ENCODE measurements at places on chromosomes 11 and 22.

DNA sequence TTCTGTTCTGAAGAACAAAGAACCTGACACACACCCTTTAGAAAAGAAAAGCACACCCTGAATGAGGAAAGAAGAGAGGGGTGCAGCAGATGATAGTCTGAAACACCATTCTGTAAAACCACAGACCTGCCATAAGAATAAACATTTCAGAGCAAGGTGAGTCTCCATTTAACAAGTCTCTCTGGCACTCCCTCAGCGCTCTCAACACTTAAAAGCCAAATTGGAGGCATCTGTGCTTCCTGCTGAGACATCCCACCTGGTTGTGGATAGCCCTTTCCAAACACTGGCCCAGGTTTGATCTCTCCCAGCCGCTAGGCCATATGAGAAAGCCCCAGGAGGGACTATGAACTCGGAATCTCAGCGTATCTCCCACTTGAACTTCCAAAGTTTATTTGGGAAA is 36.3 kb downstream of the ETS1 start:
- DNase-seq = no peak

GRCh38 chr11:39304586-39304985 is 2154.9 kb downstream of the LRRC4C start:
- no peak for DNase-seq

DNA sequence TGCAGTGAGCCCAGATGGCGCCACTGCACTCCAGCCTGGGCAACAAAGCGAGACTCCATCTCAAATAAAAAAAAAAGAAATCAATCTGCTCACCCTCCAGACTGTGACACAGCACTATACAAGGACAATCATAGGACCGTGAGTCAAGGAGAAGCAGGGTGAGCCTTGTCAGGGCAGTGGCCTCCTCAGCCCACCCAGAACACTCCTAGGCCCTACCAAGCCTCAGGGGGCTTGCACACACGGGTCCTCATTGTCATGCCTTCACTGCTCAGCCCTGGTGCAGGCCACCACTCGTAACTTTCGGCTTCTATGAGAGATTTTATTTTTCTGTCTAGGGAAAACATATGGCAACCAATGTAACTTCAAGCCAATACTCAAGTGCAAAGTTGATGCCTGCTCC is 35.8 kb downstream of the DGCR2 start:
- no peak for DNase-seq

- no peak for DNase-seq
Observed at GRCh38 chr22:44535362-44536095, 37.5 kb upstream of the RTL6 start.

DNA sequence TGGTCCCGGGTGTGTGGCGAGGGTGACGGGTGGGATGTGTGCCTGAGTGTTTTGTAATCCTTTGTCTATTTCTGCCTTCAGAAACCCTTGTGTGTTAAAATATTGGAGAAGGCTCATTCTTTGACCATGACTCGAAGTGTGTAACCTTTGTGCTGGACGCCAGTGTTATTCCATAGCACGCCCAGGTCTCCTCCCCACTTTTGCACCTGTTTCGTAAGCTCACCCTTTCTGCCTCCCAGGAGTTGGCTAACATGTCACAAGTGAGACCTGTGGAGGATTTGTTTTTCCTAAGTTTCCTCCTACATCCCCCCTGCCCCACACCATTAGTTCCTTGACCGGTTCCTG is 382 bp downstream of the C11orf54 start:
- DNase-seq = no peak

DNA sequence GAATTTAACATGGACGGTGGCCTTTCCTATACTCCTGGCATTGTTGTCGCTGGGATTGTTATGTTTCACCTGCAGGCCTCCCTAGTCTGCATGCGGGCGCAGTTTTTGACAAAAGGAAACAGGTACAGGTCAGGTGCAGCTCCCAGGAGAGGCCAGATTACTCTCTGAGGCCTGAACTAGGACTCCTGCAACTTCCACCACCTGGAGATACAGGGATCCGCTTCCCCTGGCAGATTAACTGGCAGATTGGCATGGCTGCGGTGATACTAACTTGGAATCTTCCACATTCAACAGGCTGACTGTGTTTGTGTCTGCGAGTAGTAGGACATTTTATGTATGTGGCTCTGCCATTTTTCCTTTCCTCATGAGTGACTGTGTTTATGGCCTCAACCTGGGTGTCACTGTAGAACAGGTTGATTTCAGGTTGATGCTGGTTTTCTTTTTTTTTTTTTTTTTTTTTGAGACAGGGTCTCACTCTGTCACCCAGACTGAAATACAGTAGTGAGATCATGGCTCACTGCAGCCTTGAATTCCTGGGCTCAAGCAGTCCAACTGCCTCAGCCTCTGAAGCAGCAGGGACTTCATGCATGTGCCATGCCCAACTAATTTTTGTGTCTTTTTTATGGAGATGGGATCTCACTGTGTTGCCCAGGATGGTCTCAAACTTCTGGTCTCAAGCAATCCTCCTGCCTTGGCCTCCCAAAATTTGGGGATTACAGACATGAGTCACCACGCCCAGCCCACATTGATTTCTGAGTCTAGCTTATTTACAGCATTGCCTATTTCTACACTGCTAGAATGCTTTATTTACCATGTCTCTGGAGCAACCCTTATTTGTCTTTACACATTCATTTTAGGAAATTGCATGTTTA is 1.7 kb upstream of the USP28 start:
- no peak for DNase-seq

- no peak for DNase-seq
Observed at GRCh38 chr11:22774716-22775115, 54.9 kb downstream of the SVIP start.

DNA sequence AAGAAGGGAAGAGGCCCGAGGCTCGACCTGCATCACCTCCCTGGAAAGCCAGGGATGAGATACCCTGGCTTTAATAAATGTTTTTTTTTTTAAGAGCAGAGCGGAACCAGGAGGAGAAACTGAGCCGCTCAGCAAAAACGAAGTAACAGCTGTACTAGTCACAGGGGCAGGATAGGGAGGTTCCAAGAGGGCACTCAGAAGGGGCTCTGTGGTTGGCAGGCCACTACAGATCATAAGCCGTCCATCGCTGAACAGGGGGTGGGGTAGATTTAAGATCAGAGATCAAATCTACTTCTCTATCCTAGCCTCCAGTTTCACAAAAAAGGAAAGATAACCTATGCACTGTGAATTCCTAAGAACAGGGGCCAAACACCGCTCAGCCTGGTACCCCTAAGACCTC is 625 bp downstream of the EIF3D start:
- DNase-seq = no peak

- no peak for DNase-seq
Observed at GRCh38 chr11:15730263-15730994, 615.7 kb downstream of the INSC start.

DNA sequence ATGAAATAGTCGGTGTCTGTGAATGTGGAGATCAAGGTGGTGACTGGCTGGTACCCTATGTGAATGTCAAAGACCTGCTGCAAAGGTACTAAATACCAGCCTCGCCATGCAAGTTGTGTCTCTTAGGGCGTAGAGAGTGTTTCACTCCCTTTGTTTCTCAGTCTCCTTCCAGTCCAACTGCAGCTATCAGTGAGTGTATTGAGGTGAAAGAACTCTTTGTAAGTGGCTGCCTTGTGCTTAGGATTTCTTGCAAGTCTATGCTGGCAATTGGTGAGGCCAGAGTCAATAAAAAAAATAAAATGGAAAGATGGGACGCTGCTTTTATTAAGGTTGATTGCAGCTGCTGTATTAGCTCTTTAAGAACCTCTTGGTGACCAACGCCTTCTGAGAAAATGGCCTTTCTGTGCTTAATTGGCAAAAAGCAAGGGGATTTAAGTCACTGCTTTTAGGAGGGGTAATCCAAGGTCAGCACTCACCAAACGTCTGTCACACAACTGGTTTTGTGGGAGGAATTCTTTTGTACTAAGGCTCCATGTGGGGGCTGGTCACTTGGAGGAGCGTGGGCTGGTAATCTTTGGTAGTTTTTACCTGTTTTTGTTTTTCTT is 95.1 kb downstream of the PARVA start:
- no peak for DNase-seq

- no peak for DNase-seq
Observed at GRCh38 chr11:116180806-116181600, 591.8 kb downstream of the BUD13 start.

DNA sequence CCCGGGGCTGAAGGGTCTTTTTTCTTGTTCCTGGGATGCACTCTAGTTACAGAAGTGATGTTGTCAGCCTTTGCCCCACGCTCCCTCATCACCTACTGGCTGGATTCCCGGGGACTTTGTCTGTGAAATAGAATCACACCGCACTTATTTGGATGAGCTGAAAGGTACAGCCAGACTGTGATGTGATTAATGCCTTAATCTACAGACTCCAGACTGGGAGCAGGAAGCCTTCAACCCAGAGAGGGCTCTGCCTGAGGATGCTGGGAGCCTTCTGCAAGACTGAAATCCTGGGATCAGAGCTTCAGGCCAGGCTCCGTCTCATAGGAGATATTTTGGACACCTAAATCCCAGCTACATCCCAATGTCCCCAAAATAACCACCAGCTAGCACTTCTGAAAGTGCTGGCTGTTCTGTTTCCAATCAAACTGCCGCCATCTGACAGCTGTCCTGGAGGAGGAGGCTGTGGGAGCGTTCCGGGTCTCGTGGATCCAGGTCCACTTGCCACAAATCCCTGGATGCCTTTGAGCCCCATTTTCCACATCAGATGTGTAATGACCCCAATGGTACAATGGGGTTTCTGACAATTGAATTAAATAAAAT is 688.5 kb downstream of the TBC1D22A start:
- no peak for DNase-seq

DNA sequence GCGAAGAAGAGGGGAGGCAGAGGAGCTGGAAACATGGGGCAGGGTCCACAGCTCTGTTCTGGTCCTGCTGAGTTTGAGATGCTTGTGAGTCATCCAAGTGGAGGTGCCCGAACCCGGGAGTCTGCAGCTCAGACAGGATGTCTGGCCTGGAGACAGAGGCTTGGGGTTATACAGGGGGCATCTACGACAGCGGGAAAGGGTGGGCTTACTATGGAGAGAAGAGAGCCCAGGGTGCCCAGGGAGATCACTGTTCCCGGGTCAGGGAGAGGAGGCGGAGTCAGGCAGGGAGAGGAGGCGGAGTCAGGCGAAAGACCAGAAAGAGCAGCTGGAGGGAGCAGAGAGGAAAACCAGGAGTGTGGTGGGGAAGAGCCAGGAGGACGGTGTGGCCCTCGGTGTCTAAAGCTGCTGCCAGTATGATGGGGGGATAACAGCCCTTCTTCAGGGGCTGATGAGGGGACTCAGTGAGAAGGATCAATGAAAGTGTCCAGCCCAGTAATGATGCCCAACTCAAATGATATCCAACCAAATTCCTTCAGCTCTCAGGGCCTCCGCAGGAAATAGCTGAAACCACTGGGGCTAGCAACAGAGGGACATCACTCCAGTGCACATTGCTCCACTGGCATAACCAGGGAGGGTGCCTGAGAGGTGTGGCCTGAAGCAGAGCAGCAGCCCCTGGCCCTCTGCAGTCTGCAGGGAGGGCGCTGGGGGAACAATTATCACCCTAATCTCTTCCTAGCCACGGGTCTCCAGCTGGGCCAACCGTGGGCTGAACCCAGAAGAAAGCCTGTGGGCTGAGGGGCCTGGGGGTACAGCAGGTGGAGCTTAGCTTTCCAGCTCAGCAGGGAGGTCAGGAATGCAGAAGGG is 2.6 kb upstream of the LTBP3 start:
- no peak for DNase-seq

GRCh38 chr22:44671742-44672141 is 30.3 kb upstream of the PRR5 start:
- DNase-seq = no peak

DNA sequence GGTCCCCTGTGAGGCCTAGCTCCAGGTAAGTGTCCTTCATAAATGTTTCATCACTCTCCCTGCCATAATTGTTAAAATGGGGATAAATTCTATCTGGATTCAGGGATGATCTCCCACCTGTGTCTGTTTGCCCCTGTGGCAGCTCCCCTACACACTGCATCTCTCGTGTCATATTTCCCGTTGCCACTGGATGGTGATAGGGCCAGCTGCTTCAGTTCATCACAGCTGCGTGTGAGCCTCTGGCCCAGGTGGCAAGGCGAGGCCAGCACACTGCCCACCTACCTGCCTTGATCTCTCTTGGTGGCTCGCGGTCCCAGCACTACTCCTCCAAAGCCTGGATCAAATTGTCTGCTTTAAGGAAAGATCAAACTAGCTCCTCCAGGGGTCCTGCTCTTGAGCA is 187.4 kb downstream of the GRIK4 start:
- DNase-seq = no peak

DNA sequence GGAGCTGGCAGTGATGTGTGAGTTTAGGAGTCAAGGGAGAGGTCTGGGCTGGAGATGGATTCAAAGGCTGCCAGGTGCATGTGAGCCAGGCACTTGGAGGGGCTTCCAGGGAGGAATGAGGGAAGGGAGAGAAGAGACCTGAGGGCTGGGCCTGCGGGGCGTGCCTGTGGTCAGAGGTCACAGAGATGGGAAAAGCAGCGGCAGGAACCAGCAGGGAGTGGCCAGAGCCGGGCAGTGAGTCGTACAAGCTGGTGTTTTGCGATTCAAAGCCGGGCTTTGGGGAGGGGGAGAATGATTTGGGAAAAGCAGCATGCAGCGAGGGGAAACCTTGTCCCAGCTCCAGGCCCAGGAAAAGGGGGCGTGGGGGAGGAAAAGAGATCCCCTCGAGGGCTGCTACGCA is 96.9 kb upstream of the RTL6 start:
- no peak for DNase-seq

GRCh38 chr22:46737976-46738646 is at the start of gene CERK:
TSS of gene CERK (minus strand) at chr22:46738252. CDS start at chr22:46738148, 104 bp downstream.
- peak; percentile 36 for DNase-seq

DNA sequence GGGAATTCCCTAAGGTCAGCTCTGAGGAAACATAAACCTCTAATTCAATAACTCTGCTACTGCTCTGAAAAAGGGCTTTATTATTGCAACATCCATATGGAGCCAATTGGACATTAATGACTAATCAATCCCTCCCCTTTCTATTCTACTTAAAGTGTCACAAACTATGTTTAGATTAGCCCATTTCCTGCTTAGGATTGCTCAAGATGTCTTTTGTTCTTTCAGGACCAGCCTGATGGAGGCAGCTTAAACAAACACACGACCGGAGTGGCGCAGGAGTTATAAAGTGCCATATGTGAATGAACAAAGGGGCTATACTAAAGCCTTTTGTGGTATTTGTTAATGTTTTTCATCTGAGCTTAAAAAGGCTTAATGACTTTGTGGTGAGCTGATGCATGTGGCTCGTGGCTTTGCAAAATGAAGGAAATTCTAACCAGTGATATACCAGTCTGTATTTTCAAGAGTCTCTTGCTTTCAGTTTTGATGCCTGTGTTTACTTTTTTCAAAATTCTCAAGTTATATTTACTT is 354.4 kb downstream of the SOX6 start:
- DNase-seq = no peak

DNA sequence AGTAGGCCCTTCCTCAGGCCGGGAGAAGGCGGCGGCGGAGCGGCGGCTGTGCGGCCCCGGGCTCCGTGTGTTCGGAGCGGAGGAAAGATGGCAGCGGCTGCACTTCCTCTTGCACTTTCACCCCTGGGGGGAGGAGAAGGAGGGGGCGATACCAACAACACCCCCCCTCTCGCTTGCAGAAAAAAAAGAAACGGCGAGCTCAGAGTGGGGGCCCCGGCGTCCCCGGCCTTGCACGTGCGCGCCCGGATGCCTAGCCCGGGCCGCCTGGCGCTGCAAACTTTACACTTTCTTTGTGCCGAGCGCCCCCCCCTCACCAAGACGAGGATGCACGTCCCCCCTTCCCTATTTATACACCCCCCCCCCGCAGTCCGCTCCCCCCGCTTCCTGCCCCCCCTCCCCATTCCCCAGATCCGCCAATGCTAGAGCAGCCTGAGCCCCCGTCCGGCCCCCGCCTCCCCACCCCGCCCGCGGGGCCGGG is at the start of gene PATZ1:
PATZ1 (minus strand) TSS at position 92 of the 478 bp plus-strand sequence. CDS start 744 bp downstream, outside the sequence.
- peak; percentile 78 for DNase-seq
